HCT116 (cell line): ENCODE measurements at places on chromosomes 1 and 21.

- no peak for DNase-seq
Measured at GRCh38 chr1:207858281-207858680, 52.6 kb downstream of the CD34 start.

- no peak for DNase-seq
Measured at GRCh38 chr1:147719711-147720225, 40.6 kb downstream of the GJA5 start.

DNA sequence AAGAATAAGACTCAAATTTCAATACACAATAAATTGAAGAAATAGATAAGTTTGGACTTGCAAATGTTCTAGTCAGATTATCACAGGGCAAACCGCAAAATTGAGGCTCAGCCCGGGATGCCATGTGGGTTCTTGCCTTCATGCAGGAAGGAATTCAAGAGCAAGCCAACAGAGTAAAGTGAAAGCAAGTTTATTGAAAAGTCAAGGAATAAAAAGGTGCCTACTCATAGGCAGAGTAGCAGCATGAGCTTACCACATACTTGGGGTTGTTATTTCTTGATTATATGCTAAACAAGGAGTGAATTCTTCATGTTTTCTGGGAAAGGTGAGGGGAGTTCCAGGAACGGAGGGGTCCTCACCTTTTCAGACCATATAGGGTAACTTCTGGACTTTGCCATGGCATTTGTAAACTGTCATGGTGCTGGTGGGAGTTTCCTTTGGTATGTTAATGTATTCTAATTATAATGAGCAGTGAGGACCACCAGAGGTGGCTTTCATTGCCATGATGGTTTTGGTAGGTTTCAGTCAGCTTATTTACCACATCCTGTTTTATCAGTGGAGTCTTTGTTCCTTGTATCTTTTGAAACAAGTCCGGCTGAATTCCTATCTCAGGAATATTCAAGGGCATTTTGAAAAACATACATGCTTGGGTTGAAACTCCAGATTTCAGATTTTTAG lies 2.0 kb upstream of the OR2AK2 start:
- no peak for DNase-seq

DNA sequence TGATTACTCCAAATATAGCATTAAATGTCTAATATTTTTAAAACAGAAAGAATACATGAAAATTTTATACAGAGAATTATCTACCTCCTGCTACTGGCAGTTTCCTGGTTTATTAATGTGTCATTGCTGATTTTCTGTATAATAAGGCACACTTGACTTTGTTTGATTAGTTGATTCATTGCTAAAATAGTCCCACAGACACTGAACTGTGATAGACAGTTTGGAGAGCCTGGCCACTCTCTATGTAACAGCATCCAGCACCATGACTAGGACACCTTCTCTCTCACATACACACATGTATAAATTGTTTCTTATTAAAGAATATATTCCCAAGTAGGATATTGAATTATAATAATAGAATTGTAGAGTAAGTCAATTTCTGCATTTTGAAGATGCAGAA lies 368.5 kb upstream of the SNX7 start:
- no peak for DNase-seq

DNA sequence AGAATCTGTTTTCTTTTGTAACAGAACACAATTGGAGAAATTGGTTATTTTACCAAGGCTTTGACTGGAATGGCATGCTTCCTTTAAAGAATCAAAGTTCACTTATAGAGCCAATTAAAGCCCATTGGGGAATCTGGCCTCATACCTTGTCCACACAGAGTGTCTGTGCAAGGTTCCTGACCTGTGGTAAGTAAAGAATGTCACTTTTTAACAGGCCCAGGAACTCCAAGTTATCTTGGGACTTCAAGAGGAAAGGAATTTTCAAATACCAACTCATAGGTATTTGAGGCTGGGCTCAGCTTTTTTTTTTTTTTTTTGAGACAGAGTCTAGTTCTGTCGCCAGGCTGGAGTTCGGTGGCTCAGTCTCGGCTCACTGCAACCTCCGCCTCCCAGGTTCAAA lies 2.3 kb upstream of the CATSPERE start:
- no peak for DNase-seq

GRCh38 chr1:94549706-94550105 lies 8.1 kb upstream of the F3 start:
- DNase-seq: no peak

GRCh38 chr21:18384771-18385170 lies 18.8 kb downstream of the TMPRSS15 start:
- no peak for DNase-seq

DNA sequence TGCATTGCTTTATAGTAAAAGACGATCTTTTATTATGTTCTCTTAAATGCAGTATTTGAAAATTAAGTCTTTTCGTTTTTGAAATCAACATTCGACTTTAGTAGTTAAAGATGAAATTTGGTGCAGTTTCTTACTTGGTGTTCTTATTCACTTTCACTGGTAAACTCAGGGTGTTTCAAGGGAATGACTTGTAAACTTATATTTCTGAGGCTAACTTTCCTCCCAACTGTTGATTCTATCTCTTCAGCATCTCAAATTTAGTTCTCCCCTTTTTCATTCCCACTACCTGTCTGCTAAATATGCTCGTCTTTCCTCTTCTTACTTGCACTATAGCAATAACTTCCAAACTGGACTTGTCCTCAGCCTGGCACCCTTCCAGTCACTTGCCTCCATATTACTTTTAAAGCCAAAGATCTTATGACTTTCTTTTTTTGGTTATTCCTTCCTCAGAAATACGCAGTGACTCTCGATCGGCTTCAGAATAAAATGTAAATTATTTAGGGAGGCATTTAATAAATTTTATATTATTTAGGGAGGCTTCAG lies 988 bp downstream of the SLC35A3 start:
- DNase-seq: peak; percentile 15

DNA sequence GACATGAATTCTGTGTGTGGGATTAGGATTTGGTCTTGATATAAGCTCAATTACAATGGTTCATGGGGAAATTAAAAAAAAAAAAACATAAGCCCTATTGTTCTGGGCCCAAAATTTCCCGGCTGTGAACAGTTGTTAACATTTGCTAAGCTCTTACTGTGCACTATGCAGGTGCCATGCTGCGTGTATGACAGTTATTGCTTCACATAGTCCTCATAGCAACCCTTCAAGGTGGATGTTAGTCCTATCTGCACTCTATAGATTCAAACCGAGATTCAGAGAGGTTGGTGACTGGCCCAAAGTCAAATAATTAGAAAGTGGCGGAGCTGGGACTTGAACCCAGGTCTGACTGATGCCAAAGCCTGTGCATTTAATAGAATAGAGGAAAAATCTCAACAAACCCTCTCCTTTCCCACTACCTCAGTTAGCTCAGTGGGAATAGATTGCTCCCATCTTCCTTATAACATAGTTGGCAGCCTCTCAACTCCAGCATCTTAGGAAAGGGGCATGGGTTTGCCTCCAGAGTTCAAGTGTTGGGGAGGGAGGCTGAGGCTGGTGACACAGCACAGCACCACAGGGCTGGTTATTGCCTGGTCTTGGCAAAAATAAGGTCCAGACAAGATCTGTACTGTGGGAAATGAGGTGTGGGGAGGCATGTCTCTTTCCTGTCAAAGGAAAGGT lies 55.0 kb upstream of the GCLM start:
- DNase-seq: no peak

DNA sequence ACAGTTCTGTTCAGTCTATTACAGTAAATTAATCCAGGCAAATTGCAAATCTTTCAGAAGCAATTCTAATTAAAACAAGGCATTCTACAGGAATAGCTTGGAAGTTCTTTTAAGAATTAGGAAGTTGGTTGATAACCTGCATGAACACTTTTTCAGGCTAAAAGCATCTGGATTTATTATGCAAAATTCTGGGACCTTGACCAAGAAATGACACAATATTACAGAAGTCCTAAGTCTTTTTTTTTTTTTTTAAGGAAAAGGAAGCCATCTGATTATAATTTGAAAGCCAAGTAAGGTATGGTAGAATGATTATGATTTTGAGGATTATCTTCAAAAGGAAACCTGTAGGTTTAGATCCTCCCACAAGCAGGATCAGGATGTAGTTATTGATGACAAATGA lies 74.7 kb upstream of the KCNK2 start:
- no peak for DNase-seq

- DNase-seq: no peak
Measured at GRCh38 chr1:165662186-165662585, 31.2 kb downstream of the MGST3 start.

DNA sequence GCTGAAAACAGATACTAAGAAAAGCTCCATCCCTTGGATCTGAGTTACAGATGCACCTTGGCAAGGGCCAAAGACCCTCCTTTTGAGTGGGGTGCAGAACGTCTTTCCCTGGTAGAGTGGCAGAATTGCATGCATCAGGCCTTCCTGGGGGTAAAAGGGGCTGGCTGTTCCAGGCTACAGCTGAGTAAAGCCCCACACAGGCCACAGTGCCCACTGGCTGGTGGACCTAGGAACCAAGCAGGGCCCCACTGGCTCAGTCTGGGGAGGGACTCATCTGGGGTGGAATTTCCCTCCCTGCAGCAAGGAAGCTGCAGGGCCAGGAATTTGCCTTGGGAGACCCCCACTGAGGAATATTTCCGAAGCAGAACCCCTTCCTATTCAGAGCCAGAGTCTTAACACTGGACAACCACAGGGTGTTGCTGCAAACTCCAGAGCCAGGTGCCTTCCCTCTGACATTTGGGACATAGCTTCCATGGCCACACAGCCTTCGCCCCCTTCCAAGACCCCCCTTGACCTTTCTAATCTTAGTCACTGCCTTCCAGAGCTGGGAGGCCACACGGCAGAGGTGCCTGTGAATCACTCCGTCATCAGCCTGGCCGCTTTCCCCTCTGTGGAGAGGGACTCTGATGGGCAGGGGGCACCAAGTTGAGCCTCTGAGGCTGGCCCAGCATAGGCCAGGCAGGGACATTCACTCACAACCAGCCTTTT lies 52.5 kb downstream of the LACTBL1 start:
- DNase-seq: no peak

DNA sequence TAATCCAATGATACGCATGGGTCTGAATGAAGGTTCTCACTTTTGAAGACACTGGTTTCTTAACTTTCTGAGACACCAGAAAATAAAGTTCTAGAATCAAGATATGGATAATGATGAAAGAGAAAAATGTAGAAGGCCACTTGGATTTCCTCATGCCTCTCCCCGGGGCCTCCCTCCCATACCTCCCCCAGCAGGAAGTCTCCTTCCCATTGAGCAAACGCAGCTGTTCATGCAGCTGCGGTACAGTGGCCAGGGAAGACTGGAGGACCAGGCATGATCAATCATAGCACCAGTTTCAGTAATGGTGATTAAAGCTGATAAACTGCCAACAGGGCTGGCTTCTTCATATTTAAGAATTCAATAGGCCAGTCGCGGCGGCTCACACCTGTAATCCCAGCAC lies 10.9 kb upstream of the UBR4 start:
- no peak for DNase-seq

GRCh38 chr1:184775885-184776284 lies 21.2 kb upstream of the EDEM3 start:
- no peak for DNase-seq

- DNase-seq: no peak
Measured at GRCh38 chr1:169475806-169476387, 9.8 kb downstream of the SLC19A2 start.

GRCh38 chr1:160209321-160210046 lies 4.3 kb downstream of the PEA15 start:
- DNase-seq: no peak

- peak; percentile 47 for DNase-seq
Measured at GRCh38 chr1:109532365-109533136, 7.1 kb upstream of the GPR61 start.

GRCh38 chr1:84010136-84010535 lies 11.2 kb upstream of the TTLL7 start:
- DNase-seq: no peak

DNA sequence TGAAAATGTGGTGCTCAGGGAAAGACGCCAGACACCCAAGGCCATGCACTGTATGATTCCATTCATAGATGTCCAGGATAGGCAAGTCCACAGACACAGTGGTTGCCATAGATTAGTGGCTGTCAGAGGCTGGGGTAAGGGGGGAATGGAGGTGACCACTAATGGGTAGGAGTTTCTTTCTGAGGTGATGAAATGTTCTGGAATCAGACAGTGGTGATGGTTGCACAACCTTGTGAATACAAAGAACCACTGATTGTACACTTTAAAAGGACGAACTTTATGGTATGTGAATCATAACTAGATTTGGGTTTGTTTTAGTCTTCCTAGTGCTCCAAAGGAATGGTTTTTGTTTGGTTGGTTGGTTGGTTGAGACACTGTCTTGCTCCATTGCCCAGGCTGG lies 51.7 kb downstream of the PRAMEF20 start:
- no peak for DNase-seq

- DNase-seq: no peak
Measured at GRCh38 chr1:82848043-82848442, 1047.3 kb downstream of the ADGRL2 start.

- no peak for DNase-seq
Measured at GRCh38 chr1:244361764-244362473, 89.8 kb downstream of the ADSS2 start.

GRCh38 chr1:173478094-173478674 lies 1.0 kb downstream of the PRDX6 start:
- DNase-seq: peak; percentile 12

- no peak for DNase-seq
Measured at GRCh38 chr1:47622776-47623556, 185.1 kb downstream of the FOXD2 start.

- DNase-seq: no peak
Measured at GRCh38 chr1:77133731-77134358, 85.4 kb downstream of the PIGK start.

DNA sequence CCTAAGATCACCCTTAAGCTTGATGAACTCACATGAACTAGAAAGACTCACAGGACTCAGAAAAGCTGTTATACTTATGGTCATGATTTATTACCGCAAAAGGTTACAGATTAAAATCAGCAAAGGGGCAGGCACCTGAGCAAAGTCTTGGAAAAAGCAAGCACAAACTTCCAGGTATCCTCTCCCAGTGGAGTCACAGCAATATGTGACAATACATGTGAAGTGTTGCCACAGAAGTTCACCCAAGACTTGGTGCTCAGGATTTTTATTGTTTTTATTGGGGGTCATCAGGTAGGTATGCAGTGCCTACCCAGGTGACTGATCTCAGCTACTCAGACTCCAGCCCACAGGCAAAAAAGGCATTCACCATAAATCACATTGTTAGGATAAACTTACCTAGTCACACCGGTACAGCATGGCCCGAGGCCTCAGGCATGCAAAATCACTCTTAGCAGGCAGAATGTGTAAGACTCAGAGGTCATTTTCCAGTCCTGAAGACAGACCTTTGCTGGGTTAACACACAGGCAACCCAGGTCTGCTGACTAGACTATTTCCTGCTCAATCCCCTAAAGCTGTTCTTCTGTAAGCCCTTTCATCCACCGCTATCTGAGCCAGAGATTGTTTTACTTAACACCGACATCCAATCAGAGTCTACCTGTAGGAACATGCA lies 55.6 kb downstream of the SSX2IP start:
- DNase-seq: no peak

GRCh38 chr1:85577419-85578320 lies 2.9 kb upstream of the CCN1 start:
- DNase-seq: no peak

DNA sequence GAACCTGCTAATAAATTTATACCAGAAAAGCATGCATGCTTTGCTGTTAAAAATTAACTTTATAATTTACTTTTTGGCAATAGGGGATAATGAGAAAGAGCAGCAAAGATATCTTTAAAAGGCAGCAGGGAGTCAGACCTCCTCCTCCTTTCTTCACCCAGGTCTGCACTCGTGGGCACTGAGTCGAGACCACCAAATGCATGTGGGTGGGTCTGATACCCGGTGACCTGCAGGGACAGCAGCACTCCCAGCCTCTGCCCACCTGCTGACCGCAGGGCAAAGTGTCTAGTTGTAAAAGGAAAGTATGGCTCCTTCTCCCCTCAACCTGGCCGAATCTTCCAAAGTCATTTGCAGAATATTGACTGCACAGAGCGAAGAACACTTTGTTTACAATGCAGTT lies 43.7 kb upstream of the KIF26B start:
- no peak for DNase-seq
